Right cardiac atrium (tissue), 5 donors: ENCODE measurements at places on chromosomes 16 and 17. TPM values are rescaled to one million over a fixed set of nuclear protein-coding genes. Genes with fewer than 3 reads are reported as not detected.

DNA sequence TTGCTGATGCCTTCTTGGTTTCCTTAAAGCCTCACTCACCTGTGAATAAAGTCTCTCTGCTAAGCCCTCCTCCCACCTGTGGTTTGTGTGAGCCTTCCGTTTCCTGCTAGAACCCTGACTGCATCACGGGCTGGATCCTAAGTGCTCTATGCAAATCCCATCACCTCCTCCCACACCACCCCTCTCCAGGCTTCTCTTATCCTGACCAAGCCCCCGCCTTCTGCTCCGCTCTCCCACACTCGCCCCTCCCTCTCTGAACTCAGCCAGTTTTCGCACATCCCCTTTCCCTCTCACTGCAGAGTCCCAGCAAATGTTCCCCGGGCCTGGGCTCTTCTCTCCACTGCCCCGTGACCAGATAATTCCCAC, 51.8 kb downstream of the PIMREG start:
- peak; percentile 5 for DNase-seq

DNA sequence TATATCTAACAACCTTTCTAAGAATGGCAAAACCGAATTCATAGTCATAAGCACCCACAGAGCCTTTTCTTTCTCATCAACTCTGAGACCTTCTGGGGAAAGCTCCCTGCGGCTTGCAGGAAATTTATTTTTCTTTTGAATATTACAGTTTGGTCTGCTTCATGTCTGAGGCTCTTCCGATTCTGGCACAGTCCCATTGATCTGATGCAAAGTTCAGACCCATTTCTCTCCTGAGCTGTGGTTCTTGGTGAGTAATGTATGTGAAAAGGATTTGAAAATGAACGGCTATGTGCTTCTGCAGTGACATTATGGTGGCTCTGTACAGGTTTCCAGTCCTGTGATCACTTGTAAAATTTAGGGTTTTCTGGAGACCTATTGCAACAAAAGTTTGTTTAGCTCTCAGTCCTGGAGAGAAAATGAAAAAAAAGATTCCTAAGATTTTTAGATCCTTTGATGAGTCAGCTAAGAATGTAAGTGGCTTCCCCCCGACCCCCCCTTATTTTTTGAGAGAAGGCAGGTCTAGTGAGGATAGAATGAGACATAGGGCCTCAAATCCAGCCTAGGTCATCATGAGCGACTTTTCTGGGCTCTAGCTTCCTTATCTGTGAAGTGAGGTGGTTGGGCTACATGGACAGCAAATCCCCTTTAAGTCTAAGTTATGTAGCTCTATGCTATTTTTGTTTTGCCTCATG, 4.6 kb downstream of the GAN start:
- no peak for DNase-seq

DNA sequence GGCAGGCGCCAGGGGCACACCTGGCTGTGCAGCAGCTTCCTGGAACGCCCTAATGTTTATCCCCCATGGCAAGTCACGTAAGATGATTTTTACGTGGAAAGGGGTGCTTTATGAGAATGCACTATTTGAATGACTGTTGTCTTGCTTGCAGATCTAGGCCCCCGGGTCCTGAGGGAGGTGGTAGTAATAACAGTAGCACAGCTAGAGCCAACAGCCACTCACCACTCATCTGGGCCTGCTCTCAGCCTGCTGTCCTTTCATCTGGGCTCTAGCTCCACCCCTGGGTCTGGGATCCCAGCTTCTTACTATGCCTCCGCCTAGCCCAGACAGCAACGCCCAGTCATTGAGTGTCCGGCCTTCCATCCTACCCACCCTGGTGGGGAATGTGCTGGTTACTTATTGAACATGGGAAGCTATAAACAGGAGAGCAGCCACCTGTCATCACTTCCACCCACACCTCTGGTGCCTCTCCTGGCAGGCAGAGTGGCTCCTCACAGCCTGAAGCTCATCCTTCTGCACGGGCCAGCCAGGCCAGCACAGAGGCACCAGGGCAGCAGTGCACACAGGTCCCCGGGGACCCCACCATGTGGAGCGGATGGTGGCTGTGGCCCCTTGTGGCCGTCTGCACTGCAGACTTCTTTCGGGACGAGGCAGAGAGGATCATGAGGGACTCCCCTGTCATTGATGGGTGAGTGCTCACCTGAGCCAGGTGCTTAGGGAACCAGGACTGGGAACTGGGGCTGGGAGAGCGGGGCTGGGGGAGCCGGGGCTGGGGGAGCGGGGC, 16.6 kb downstream of the DPEP1 start:
- DNase-seq: no peak

DNA sequence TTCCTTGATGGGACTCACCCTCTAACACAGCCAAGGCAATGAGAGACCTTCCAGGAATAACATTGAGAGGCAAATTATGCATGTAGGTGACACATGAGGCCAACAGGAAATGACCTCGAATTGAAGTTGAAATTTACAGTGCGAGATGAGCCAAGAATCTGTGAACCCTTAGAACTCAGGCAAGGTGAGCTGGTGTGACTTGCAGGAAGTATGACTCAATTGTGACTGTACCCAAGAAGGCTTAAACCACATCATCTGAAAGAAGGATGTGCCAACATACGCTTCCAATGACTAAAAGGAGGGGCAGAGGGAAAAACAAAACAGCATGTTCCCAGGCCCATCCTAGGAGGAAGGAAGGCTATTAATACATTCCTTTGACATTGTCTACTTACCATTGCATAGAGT, 44.8 kb downstream of the PITPNC1 start:
- DNase-seq: no peak

- peak; percentile 51 for DNase-seq
These were observed 21.2 kb downstream of the ATP6V0D1 start for GRCh38 chr16:67459861-67460150.

DNA sequence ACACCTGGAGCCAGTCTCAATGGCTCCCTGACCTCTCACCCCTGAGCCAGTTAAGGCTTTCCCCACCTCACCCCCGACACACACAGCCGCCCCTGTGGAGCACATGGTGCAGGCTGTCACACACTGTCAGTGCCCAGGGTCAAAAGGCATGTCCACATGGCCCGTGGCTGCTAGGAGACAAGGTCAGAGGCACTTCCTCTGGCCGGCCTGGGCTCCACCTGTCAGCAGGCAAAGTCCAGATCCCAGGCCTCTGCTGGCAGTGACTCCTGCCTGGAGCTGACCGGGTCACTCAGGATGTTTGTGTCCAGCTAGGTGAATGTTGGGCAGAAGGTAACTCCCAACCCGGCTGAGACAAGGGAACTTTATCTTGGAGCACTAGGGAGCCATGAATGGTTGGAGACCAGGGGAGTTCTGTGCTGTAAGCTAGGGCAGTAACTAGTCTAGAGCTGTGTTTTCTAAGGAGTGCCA, 6.0 kb downstream of the SREBF1 start:
- DNase-seq: peak; percentile 63

DNA sequence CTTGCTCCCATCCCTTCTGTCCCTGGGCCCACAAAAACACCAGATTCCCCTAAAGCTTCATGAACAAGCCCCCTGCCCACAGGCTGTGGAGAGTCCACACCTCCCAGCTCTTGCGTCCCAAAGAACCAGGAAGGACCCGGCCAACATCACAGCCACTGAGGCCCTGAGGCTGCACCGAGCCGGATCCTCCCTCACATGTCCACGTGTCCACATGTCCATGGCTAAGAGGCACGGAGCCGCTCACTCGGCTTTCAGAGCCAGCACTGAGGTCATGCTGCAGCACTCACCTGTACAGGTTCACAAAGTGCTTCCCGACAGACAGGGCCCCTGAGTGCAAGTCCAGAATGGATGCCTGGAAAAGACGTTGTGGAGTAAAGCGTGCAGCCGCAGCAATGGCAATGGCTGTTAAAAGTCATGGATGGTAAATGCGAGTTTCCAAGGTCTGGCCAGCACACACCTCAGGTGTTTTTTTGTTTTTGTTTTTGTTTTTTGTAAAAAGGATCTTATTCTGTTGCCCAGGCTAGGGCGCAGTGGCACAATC, 11.9 kb upstream of the HEXD start:
- DNase-seq: no peak

DNA sequence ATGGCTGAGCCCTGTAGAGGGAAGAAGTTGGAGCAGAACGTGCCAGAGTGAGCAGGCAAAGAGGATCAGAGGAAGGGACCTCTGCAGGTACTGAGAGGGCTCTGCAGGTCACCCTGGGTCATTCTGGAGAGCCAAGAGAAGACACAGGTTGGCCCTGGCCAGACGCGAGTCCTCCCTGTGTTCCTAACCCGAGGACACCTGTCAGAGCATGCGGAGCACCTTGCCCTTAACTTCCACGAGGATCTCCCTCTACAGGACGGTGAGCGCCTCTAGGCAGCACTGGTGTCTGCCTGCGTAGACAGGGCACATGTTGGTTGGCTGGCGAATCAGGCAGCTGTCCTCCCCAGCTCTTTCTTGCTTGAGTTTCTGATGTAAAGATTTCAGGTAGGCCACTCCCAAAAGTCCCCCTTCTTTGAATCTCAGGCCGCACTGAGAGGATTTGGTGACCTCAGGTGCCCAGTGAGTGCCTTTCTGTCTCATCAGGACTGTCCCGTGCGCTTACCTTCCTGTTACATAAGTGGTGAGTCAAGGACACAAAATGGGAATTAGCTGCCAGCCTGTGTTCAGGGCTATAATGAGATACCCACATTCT, 45.3 kb downstream of the MPRIP start:
- DNase-seq: peak; percentile 40

DNA sequence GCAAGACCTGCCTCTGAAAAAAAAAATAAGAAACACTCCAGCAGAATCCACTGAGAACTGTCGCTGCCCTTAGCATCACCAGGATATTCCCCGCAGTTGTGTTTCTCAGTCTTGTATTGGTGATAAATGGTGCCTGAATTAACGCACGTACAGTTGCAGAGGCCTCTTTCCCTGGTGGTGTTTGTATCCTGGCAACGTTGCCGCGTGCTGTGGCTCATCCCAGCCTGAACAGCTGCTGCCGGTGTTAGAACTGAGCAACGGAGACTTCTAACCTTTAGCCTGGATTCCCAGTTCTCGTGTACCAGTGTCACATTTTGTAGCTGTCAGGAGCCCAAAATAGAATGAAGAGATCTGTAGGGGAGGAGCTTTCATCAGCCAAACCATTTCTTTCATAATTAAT, 4.8 kb downstream of the MLYCD start:
- peak; percentile 82 for DNase-seq

DNA sequence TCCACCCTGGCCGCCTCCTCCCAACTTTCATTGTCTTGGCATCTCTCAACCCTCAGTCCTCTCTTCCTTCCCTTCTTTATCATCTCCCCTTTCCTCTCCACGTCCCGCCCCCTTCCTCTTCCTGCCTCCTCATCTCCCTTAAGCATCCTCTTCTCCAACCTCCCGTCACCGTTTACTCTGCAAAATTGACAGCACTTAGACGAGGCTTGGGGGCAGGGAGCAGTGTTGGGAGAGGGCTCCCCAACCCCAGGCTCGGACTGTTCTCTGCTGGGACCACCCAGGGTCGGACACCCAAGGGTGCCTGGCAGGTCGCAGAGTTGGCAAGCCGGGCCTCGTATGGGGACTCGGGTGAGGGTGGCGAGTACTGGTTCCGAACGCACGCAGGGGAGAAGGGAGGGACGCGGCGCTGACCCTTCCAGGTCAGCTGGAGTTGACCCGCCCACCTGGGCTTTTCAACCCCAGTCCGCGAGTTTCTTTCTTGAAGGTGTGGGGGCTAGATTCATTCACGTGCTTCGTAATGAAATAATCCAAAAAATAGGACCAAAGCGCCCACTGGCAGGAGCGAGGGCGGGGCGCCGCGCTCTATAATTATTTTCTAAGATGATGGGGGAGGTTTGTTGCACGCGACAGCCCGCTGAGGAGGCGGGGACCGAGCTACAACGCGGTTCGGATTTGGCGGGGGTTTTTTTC, 775 bp upstream of the PAGR1 start:
- DNase-seq: peak; percentile 53

- peak; percentile 92 for DNase-seq
These were observed at the start of gene MAP3K14 for GRCh38 chr17:45316434-45317110. Gene MAP3K14, minus strand, starts transcription at chr17:45317020. Its CDS starts 26,275 bp downstream, at chr17:45290745.

- peak; percentile 86 for DNase-seq
These were observed 1.7 kb upstream of the GPRC5B start for GRCh38 chr16:19886073-19886941.

GRCh38 chr16:28863929-28864793, 518 bp downstream of the SH2B1 start:
- DNase-seq: peak; percentile 47

GRCh38 chr16:67881621-67882161, 3.0 kb upstream of the NRN1L start:
- no peak for DNase-seq

DNA sequence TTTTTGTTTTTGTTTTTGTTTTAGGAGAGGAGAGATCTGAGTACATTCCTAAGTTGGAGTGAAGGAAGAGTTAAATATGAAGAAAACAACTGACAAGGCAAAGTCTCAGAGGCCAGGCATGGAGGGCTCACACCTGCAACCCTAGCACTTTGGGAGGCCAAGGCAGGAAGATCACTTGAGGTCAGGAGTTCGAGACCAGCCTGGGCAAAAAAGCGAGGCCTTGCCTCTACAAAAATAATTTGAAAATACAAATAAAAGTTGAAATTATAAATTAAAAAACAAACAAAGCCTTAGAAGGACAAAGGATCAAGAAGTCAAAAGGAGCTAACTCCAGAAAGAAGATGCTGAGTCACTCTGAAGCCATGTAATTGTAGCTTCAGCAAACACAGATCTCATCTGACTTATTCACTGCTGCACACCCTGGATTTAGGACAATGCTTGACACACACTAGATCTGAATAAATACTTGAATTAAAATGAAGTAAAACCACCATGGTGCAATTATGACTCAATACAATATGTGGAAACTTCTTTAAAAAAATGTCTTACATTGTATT, 9.1 kb downstream of the CEP20 start:
- no peak for DNase-seq

- DNase-seq: no peak
These were observed 197.6 kb downstream of the AATF start for GRCh38 chr17:37146086-37147064.

GRCh38 chr17:76840884-76841775, 27.1 kb upstream of the MGAT5B start:
- DNase-seq: no peak

GRCh38 chr17:47057830-47058229, 78.8 kb upstream of the RPRML start:
- DNase-seq: peak; percentile 84

GRCh38 chr17:18261146-18261515, 669 bp downstream of the MIEF2 start:
- DNase-seq: peak; percentile 83

GRCh38 chr16:71631776-71632175, 5.8 kb downstream of the MARVELD3 start:
- DNase-seq: no peak

DNA sequence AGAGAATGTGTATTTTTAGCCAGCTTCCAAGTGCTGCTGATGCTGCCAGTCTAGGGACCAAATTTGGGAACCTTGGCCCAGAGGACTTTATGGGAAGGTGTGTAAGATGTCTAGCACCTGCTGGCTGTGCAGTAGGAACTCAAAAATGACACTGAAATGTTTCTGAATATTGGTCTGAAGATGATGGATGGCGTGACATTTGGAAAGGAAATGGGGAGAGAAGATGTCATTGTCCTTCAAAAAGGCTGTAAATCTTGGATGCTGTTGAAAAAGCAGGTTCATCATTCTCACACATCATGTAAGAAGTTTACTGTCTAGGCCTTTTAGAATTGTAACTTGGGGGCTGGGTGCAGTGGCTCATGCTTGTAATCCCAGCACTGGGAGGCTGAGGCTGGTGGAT, 6.7 kb downstream of the EPN2 start:
- DNase-seq: no peak

GRCh38 chr17:3799181-3799945, 1.6 kb downstream of the ITGAE start:
- DNase-seq: no peak

Gene SSTR5
- polyA plus RNA-seq: 13.4 TPM

Gene TRIM72
- polyA plus RNA-seq: 0.11 TPM

Gene TBC1D28
- not detected for polyA plus RNA-seq

Gene TLCD2
- 1.5 TPM for polyA plus RNA-seq

Gene IL21R
- polyA plus RNA-seq: 0.34 TPM

Gene RASD1
- 66.2 TPM for polyA plus RNA-seq
